ENCODE measurements at places on chromosomes 5 and 9.

- DNase-seq = no peak
Observed at GRCh38 chr9:27489087-27489876, 34.8 kb upstream of the IFNK start.

DNA sequence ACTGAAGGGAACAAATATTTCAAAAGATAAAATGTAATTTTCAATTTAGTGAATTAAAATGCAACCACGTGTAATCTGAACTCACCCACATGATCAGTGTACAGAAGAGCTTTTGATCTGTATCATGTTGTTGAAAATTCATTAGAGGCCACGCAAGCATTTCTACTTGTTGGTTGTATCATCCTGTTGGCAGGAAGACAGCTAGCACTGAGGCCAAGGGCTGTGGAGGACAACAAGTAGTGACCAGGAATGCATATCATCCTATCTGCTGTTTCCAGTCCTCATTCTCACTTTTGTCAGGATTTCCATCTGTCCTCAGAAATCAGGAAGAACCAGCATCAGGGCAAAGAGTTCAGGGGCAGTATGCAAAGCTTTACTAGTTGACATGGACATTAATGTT is 29.9 kb upstream of the CKS2 start:
- no peak for DNase-seq

GRCh38 chr9:130107234-130107861 is 53.6 kb downstream of the GPR107 start:
- no peak for DNase-seq

DNA sequence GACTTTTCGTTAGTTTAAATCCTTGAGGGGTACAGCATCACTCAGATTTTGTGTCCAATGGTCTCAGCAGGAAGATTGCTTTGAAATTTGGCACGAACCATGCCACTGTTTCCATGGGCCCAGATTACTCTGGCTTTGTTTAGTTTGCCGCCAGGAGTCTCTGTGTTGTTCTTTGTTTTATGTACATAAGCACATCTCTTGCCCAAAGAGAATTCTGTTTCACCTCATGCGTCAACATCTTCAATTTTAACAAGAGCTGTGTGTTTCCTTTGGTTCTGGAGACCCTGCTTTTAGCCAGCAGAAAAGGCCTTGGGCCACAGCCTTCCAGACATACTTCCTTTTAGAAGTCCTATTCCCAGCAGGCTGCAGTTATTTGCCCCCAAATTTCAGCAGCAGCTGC is 62.4 kb downstream of the TNPO1 start:
- no peak for DNase-seq

DNA sequence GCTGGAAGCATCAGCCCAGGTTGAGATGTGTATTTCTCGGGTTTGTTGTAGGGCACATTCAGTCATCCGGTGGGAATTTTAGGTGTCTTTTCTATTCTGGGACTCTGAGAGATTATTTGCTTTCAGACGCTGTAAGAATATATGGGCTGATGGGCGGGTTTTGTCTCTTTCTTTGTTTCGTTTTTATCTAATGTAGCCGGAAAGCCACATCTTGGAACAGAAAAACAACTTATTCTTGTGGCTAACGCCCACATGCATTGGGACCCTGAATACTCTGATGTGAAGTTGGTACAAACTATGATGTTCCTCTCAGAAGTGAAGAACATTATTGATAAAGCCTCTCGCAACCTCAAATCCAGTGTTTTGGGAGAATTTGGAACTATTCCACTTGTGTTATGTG is 22.4 kb downstream of the SCGB3A1 start:
- no peak for DNase-seq

- no peak for DNase-seq
Observed at GRCh38 chr5:101534491-101535110, 631.5 kb upstream of the ST8SIA4 start.

DNA sequence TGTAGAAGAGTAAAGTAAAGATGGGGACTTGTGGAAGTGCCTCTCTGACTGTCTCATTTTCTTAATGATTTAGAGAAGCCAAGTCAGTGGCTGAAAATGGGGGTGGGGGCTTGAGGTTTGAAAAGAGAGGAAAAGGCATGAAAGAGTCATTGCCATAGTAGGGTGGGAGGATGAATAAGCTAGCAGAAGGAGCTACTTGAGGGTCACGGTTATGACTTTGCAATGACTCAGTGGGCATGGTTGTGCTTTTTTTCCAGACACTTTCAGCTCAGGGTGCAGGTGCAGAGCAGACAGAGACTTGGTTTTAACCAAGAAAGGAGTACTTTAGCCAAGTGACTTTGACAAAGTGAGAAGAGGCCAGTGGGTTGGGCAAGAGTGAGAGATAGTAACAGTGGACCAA is 117.8 kb downstream of the PTTG1 start:
- no peak for DNase-seq

GRCh38 chr9:125904155-125904851 is 157.1 kb downstream of the PBX3 start:
- DNase-seq = peak; percentile 85

GRCh38 chr5:142179776-142180387 is 71.3 kb downstream of the NDFIP1 start:
- no peak for DNase-seq

GRCh38 chr9:105072476-105072875 is 144.5 kb upstream of the ABCA1 start:
- DNase-seq = no peak

DNA sequence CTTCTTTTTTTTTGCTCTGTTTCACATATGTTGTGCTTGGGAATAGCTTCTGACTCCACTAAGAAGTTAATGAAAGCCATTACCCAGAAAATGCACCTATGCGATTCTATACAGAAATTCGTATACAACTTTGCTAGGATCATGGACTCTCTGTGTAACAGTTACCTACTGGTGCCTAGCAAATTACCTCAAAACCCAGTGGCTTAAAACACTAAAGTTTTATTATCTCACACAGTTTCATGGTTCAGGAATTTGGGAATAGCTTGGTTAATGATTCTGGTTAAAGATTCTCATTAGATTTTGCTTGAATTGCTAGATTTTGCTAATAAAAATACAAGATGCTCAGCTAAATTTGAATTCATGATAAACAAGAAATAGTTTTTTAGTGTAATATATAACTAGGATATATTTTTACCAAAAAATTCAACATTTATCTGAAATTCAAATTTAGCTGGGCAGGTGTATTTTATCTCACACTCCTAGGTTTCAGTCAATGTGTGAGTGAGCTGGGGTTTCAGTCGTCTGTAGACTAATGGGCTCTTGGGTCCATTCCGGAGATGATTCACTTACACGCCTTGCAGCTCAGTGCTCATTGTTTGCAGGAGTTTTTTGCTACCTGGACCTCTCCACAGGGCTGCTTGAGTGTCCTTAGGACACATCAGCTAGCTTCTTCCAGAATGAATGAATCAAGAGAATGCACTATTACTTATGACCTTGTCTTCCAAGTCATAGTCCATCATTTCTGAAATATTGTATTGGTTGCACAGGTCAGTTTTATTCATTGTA is 75.1 kb downstream of the MROH2B start:
- no peak for DNase-seq

DNA sequence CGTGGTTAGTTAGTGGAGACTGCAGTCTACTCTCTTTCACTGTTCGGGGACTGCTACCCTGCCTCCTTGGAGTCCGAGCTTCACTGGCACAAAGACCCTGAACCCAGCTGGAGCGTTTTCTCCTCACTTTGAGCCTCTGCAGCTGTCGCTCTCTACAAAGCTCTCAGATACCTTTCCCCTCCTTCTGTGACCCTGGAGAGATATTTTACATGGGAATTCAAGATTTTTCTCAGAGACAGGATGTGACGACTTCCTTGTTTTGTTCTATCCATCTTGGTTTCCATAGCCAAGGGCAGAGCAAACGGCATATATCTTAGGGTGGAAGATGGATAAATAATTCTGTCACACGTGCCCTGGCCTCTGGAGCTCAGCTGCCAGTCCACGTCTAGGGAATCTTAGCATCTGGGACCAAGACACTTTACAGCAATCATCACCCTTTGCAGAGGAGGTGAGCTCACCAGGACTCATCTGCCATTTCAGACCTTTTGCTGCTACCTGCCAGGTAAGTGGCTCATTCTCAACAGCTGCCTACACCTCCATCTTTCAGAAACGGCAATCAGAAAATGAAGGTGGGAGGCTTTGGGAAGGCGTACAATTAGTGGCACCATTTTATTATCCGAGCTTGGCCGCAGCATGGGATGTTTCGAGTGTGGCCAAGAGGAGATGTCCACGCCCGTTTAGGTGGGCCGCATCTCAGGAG is at the start of gene BTNL9:
Gene BTNL9, plus strand, starts transcription at position 336 of the 700 bp plus-strand sequence. CDS start 5,224 bp downstream, outside the sequence.
- DNase-seq = no peak

DNA sequence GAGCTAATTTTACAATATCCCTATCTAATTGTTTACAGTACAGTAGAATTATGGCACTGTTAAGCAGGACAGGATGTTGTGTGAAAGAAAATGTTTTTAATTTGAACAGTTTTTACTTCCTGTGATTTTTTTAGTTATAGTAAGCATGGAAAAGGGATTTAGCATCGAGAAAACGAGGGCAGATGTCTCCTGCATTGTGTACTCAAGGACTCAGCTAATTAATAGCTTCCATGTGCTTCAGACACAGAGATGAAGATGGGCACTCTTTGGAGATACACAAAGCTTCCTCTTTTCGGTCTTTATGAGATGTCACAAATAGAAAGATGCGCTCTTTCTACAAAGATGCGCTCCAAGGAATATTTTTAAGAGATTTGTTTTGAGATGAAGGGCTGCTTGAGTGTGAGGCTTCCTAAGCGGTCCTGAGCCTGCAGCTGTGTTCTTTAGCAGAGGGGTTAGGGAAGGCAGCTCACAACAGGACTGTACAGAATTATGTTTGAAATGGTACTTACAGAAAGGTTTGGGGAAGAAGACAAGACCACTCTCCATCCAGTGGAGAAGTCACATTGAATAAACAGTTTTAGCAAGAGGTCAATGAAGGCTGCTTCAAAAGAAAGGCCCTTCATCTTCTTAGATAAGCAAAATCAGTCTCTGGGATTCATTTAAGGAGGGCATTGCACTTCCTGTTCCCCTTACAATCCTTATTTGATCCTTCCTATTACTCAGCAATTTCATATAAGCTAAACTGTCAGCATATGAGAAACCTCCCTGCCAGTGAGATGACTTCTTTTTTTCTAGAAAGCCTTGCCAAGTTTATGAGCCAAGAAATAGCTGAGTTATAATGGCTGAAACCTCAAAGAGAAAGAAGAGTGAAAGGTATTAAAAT is 311.5 kb downstream of the EFNA5 start:
- DNase-seq = no peak

GRCh38 chr5:167587772-167588437 is 703.5 kb upstream of the WWC1 start:
- no peak for DNase-seq

- peak; percentile 32 for DNase-seq
Observed at GRCh38 chr5:14685757-14686156, 21.2 kb downstream of the OTULIN start.

DNA sequence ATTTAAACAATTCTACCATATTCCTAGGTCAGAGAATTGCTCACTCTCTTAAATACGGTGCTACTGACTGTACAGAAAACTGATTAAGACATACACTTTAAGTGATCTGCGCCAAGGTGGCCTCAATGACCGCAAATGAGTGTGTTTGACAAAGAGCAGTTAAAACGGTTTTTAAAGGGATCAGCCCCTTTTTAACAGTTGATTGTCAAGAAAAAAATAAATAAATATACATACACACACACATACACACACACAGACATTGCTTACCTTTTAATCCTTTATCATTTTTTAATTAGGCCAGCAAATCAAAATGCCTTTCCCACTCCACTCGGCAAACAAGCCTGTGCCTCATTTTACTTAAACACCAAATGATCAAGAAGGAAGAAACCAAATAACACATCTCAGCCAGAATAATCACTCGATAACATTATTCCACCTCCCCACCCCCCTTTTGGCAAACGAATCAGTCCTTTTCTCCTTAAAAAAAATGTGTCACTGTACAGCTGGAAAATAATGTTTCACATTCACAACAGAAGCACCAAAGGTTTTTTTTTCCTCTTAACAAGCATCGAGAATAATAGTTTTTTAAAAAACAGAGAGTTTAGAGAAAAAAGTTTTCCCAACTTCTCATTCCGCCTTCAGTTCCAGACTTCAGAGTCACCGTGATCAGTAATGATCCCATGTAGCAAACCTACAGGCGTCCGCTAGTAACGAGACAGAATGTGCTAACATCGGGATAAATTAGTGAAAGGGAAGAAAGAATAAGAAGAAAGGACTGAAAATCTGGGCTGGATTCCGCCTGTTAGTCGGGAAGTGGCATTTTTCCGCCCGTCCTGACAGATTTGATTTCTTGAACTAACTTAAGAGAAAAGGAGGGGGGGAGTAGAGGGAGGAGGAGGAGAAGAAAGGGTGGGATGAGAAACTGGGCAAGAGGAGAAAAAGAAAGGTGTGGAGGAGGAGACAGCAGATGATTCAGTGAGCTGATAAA is at the start of gene ZNF608:
Gene ZNF608, minus strand, starts transcription at position 712 of the 988 bp plus-strand sequence. CDS start 1,650 bp downstream, outside the sequence.
- no peak for DNase-seq

DNA sequence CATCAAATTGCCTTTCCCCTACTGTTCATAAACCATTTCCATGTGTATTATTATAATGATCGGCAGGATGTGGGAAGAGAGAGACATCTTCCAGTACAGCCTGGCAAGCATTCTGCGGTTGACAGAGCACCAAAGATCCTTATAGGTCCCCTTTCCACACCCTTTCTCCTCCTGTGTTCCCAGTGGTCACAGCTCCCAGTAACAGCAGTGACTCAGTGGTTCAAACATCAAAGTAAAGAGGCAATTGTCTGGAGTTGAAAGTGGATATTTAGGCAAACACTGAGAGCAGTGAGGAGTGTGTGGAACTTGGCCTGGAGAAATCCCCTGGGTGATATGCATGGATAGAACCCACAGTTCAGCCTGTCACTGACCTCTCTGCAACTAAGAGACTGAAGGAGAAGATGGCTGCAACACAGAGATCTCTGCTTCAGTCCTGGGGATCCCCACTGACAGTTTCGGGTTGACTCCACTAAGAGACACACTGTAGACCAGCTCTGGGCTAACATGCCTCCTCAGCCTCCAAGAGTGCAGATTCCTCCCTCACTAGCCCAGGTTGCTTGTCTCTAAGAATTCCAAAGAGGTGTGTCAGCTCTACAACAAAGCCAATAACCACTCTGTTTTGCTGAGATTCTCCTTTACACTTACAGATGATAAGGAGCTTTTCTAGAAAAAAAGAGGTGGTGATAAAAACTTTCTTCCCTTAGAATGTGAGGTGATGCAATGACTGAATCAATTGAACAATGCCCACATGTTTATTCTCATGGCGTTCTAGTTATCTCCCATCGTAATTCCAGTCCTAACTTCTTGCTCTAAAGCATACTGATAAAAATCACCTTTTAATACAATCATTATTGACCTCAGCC is 94.4 kb upstream of the IL6ST start:
- no peak for DNase-seq

DNA sequence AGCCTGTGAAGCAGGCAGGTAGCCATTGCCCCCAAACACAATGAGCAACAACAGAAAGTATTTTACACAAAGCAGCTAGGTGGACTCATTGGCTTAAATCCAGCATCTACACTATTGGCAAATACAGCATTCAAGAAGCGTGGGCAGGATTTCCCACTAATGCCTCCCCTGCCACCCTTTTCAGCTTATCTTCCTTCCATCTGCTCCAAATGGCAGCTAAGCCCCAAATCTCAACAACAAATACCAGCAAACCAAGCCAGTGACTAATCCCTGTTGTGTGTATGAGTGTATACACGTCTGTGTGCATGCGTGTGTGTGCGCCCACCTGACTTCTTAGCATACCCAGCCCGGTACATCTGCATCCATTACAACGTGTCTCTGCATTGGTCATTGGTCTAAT is 151.2 kb upstream of the WWC1 start:
- no peak for DNase-seq

Measured in NCI-H510A (cell line).